LHCN-M2 (cell line): ENCODE measurements at places on chromosomes 12 and 14.

DNA sequence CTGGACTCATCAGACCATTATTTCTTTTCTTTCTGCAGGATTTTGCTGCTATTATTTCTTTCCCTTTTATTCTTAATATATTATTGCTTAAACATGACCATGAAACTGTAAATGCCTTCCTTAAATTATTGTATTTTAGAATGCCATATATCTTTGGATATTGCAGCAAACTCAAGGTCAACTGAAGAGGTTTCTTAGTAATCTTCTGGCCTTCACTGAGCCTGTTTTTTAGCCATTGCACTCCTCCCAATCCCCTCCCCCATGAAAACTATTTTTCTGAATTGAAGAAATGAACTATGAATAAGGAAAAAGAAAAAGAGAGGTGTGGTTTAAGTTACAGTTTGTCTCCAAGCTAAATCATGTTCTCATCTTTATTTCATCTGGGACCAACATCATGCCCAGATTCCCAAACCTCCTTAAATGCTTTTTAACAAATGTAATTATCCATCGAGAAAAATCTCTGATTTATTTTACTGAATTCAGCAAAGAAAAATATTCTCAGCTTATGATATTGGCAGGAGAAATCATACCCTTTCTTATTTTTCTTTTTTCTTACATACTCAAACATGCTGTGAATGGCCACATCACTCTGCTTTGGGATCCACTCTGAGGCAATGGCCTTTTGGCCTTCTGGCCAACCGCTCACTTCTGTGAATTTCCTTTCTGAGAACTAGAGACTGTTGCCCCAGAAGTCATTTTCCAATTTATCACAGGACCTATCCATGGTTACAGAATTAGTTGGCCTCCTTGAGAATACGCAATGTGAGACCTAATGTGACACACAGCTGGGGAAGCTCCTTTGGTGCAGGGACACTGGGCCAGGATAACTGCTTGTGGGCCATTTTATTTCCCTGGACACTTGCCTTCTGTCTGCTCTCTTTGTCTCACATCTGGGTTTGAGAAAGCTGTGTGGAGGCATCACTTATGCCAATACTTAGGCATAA lies 50.9 kb downstream of the IGF1 start:
- no peak for DNase-seq

DNA sequence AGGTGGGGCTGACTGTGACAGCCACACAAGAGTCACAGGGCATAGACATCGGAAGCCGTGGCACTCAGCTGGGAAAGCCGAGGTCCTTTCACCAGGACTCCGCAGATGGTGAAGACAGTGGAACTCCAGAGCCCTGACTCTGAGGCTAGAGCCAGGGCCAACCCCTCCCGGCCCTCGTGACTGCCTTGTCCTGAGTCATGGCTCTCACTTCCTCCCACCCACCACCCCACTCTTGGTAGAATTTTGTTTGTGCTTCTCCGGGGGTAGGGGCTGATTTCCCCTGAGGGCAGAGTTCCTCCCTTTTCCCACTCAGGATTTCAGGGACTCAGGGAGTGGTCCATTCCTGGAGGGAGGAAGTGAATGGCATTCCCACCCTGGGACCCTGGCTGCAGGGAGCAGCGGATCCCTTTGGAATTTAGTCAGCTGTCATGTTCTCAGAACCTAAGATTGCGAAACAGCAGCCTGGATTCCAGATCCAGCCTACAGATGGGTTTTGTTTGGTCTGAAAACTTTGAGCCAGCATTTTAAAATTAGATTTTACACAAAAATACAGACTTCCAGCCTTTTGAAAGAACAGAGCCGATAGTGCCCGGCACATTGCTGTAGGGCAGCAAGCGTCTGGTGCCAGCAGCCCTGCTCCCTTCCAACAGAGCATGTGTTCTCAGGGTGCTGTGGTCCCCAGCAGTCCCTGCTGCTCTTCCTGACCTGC lies 50.7 kb downstream of the TPCN1 start:
- peak; percentile 91 for DNase-seq

DNA sequence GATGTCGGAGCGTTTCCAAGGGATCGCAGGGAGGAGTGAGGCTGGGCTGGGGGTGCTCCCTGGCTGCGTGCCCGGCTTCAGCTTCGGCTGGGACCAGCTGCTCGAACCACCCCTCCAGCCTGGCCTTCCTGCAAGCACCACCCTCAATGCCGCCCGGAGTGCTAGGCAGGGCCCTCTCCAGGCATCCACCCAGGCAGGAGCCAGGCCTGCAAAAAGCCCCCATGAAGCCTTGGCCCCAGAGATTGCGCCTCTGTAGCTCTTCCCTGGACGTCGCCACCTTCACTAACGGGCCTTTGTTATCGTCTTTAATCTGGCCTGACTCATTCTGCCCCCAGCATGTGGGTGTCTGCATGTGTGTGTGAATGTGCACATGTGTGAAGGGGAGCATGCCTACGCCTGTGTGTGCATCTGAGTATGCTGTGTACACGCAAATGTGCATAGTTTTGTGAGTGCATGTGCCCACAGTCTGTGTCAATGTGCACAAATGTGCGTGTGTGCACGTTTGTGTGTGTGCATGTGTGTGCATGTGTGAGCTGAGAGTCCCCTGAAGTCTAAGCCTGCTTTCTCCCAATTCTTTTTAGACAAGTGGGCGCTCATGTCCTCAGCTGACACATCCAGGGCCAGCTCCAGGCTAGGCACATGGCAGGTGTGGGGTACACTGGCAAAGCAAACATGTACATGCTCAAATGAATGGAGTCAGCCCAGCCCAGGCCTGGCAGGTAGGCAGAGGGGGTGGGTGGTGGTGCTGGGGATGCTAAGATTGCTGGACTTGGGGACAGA lies 195.4 kb upstream of the C14orf180 start:
- DNase-seq: no peak

DNA sequence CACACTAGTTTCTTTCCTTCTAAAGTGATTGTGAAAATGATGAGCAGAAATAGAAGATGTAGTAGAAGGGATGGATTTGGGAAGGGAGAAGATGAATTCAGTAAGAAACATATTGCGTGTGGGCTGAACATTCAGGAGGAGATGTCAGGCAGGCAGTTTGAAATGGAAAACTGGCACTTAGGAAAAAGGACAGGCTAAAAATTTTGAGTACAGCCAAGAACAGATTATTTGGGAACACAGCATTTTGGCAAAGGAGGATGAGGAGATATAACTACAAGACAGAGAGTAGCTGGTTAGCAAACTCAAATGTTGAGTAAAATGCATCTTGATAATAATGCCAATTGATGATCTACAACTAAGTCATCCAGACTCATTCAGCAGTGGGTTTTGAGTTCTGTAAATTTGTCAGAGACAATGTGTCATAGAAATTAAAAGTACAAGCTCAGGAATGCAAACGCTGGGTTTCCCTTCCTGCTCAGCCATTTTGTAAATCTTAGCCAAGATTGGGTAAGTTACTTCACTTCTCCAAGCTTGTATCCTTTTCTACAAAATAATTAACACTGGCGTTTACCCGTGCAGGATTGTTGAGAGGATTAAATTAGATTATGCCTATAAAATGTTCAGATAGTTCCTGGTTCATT lies 255.0 kb downstream of the NAV3 start:
- DNase-seq: peak; percentile 68

DNA sequence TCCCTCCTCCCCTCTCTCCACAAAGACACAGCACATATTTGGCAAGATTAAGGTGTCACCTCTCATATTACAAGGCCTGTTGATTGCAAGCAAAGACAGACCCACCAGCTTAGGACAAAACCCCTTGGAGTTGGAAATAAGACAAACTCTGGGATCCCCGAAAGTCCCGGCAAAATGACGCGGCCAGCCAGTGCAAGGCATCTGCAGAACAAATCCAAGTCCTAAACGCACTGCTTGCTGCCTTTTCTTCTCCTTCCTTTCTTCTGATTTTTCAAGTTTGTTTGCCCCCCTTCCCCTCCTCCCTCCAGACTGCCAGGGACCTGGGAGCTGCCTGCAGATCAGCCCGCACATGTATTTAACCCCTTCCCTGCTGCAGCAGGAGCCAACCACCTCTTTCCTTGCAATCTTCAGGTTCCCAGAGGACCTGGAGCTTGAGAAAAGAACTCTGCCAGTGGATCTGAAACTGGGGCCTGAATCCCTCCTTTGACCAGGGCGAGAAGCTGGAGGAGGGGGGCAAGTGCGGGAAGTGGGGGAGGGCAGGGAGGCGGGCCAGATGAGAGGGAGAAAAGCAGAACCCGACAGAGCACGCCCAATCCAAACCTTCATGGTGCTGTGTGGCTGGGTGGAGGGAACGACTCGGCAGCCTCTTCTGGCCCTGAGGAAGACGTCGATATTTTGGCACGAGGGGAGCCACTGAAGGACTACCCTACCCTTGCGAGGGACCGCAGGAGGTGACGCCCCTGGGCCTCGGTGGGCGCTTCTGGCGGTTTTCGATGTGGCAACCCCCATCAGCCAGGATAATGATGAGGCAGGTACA lies 2.0 kb upstream of the NTF3 start:
- DNase-seq: no peak

- no peak for DNase-seq
Observed at GRCh38 chr14:92103363-92103989, 2.9 kb downstream of the ATXN3 start.

GRCh38 chr12:89833337-89834252 lies 125.0 kb upstream of the ATP2B1 start:
- DNase-seq: no peak

- no peak for DNase-seq
Observed at GRCh38 chr14:101900253-101900652, 64.1 kb upstream of the DYNC1H1 start.

GRCh38 chr14:72714094-72714493 lies 179.8 kb downstream of the DPF3 start:
- no peak for DNase-seq

DNA sequence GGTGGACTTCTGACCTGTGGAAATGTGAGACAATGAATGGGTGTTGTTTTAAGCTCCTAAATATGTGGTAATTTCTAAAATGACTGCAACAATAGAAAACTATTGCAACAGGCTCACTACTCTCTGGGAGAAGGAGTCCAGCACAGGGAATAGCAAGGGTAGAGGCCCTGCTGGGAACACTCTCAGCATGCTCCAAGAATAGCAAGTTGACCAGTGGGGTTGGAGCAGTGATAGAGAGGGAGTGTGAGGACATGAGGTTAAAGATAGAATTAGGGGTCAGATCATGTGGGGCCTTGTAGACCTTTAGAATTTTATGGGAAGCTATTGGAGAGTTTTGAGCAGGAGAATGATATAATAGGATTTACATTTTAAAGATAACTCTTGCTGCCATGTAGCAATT lies 346.7 kb upstream of the CCDC196 start:
- DNase-seq: no peak

GRCh38 chr12:57240066-57240921 lies 10.7 kb downstream of the STAC3 start:
- peak; percentile 60 for DNase-seq

- DNase-seq: no peak
Observed at GRCh38 chr14:66015071-66015780, 470.9 kb upstream of the CCDC196 start.

DNA sequence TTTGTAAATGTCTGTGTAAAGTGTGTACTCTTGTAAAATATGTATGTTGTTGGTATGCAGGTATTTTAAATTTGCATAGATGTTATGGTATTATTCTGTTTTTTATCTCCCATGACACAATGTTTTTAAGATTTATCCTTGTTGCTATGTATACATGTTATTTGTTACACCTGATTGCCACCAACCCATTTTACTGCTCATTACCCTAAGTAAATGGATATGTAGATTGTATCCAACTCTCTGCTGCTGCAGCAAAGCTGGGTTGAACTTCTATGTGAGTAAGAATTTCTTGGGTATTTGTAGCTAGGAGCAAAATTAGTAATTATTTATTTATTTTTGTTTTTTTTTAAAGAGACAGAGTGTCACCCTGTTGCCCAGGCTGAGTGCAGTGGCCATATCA lies 6.2 kb downstream of the APAF1 start:
- DNase-seq: no peak

DNA sequence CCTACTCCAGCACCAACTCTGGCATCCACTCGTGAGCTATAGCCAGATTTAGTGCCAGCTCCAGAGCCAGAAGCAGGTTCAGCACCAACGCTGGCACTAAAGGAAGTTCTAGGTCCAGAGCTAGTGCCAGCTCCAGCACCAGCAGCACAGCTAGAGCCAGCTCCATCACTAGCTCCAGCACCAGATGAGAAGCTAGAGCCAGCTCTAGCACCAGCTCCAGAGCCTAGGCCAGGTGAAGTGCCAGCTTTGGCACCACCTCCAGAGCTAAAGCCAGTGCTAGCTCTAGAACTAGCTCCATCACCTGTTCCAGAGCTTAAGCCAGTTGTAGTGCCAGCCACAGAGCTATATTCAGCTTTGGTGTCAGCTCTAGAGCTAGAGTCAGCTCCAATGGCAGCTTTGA lies 24.7 kb downstream of the ABCD4 start:
- no peak for DNase-seq

DNA sequence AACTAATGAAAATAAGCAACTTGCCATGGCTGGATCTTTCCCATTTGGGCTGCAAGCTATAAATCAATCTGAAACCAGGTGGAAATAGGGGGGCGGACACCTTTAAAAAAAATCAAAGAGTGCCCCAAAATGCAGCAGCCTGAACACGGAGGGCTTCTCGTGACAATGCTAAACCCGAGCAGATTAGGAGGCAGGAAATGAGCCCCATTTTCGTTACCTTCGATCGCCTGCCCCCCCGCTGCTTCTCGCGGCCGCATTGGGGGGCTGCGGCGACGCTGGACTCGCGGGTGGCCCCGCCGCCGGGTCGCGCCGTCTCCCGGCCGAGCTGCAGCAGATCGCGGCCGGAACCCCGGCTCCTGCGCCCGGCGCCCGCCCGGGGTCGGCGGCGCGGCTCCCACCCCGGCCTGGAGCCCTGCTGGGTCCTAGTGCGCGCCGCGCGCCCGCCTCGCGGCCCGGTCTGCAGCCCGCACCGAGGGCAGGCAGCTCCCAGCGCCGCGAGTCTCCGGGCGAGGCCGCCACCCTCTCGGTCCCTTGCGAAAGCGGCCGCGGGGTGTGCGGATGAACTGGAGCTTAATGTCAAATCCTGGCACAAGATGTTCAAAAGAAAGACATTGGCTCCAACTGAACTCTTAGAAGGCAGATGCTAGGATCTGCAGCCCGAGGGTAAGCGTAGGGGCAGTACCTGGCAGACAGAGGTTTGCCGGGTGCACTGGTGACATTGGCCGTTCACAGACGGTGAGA lies 201.9 kb upstream of the FOXN3 start:
- peak; percentile 64 for DNase-seq

DNA sequence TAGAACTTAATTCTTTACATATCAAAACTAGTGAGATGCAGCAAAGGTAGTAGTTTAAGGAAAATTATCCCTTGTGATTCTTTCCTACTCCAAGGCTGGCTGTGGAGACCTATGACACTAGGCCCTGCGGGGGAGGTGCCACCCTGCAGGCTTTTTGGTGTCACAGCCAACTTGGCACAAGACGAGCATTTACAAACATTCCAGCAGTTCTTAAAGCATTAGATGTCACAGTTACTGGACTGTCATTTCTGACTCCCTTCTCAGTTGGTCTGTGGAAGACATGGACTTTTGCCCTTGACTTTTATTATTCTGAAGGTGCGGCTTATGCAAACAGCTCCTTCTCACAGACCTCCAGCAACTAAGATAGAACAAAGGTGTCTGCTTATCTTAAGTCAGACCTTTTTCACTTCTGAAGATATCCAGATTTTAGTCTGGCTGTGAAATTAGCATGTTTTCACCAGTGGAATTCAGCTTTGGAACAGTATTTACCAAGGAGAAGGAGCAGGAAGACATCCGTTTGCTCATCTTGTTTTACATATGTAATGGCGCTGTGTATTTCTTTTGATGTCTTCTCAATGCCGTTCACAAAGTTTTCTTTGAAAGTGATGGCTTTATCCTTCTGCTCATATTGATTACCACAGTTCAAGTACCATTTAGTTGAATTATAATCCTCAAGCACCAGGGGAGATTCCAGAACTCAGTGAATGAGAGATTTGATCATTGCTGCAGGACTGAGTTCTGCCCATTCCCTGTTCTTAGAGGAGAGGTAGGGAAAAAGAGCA lies 17.9 kb downstream of the SRGAP1 start:
- DNase-seq: no peak

GRCh38 chr12:129659961-129660622 lies 243.7 kb downstream of the TMEM132D start:
- no peak for DNase-seq
